ENCODE measurements at places on chromosomes 5 and 9. TPM values are rescaled to one million over a fixed set of nuclear protein-coding genes. Genes with fewer than 3 reads are reported as not detected.

- peaks cover 34% of the 10 kb centered on the region for H3K4me1 ChIP-seq
- no peak overlapping the region for H3K27ac ChIP-seq
- no peak for DNase-seq
- H3K4me3 ChIP-seq = no peak overlapping the region
Observed at GRCh38 chr5:102749416-102750030, 5.6 kb upstream of the PAM start.

DNA sequence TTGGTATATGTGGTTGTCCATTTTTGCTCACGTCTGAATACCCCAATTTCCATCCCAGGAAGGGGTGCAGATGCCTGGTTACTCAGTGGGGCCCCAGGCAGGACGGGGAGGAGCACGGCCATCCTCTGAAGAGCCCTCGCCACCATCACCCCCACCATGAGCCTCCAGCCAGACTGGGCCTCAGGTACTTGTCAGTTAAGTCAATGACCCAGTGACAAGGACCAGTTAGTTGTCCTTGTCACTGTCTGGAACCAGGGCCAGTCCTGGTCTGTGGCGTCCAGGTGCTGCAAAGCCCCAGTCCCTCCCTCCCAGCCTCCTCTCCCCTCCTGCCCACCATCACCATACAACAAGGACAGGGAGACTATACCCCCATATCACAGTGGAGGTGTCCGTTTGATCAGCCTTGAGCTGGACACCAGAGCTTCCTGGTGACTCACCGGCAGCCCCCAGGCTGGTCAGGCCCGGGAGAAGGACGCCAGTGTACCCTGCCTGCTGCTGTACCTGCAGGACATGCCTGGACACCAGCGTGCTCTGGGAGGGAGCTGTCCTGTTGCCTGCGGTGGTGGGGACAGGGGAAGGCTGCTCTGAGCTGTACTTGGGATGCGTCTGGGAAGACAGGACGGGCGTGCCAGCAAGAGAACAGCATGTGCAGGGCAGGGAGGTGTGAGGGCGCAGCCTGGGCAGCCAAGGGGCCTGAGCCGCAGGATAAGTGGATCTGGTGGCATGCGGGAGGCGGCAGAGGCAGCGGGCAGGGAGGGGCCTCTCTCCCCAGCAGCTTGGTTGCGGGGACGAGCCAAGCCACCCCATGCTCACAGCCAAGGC, 32.6 kb upstream of the TTLL11 start:
- peaks cover 71% of the 10 kb centered on the region for H3K27me3 ChIP-seq
- peaks cover 12% of the 10 kb centered on the region for H3K4me1 ChIP-seq
- no peaks in the 10 kb centered on the region for H3K36me3 ChIP-seq
- no peak for DNase-seq
- H3K27ac ChIP-seq = no peak overlapping the region

DNA sequence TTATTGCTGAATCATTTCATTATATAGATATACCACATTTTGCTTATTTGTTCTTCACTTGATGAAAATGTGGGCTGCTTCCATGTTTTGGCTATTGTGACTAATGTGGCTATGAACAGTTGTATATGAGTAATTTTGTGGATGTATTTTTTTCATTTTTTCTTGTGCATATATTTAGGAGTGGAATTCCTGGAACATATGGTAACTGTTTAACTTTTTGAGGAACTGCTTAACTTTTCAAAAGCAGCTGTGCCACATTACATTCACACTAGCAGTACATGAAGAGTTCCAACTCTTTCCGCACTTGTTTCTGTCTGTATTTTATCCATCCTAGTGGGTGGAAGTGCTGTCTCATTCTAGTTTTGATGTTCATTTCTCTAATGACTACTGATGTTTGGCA, 67.8 kb downstream of the JAK2 start:
- no peak for DNase-seq
- H3K4me3 ChIP-seq = no peak overlapping the region
- H3K27me3 ChIP-seq = no peaks in the 10 kb centered on the region
- H3K27ac ChIP-seq = no peak overlapping the region
- H3K4me1 ChIP-seq = no peaks in the 10 kb centered on the region
- no peaks in the 10 kb centered on the region for H3K36me3 ChIP-seq

- no peak overlapping the region for H3K4me3 ChIP-seq
- DNase-seq = no peak
- no peak overlapping the region for H3K27ac ChIP-seq
- H3K27me3 ChIP-seq = no peaks in the 10 kb centered on the region
- no peaks in the 10 kb centered on the region for H3K36me3 ChIP-seq
- H3K4me1 ChIP-seq = peaks cover 6% of the 10 kb centered on the region
Observed at GRCh38 chr9:30579810-30580209, 1804.6 kb upstream of the ACO1 start.

- peaks cover 42% of the 10 kb centered on the region for H3K4me1 ChIP-seq
- no peaks in the 10 kb centered on the region for H3K36me3 ChIP-seq
- peak overlapping the region; percentile 79 for H3K4me3 ChIP-seq
Observed at GRCh38 chr9:32877103-32877502, 93.8 kb downstream of the TMEM215 start.

- H3K27me3 ChIP-seq = peaks cover 4% of the 10 kb centered on the region
- no peak overlapping the region for H3K4me3 ChIP-seq
- no peaks in the 10 kb centered on the region for H3K4me1 ChIP-seq
- no peaks in the 10 kb centered on the region for H3K36me3 ChIP-seq
- peak overlapping the region; percentile 14 for H3K27ac ChIP-seq
- no peak for DNase-seq
Observed at GRCh38 chr9:76297721-76298239, 96.4 kb downstream of the RFK start.

DNA sequence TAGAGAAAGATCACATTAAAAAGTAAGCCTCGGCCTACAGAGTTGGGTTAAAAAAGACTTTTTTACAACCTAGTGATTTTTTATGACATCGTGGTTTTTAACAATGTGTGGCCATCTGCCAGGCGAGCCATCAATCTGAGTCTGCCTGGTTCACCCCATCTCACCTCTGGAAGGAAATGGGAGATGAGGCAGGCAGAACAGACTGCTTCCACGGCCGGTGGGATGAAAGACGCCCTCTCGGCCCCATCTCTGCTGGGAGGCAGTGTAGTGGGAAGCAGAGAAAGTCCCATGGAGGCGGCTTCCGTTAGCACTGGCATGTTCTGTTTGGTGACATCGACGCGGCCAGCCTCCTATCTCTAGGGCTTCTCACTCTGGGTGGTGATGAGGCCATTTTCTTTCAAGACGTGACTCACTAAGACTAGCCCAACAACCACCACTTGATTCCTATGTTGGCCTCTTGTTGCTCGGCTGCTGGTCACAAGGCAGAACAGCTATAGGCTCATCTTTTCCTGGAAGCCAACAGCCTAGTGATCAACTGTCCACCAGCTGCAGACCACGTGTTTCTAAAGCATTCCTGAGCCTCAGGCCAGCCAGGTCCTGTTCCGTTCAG, 132.4 kb upstream of the OTULINL start:
- H3K4me3 ChIP-seq = peak overlapping the region; percentile 6
- DNase-seq = no peak
- H3K27ac ChIP-seq = peak overlapping the region; percentile 81
- peaks cover 12% of the 10 kb centered on the region for H3K36me3 ChIP-seq
- no peaks in the 10 kb centered on the region for H3K27me3 ChIP-seq
- peaks cover 77% of the 10 kb centered on the region for H3K4me1 ChIP-seq

- no peak overlapping the region for H3K4me3 ChIP-seq
- no peak for DNase-seq
- H3K27ac ChIP-seq = no peak overlapping the region
- H3K27me3 ChIP-seq = no peaks in the 10 kb centered on the region
- no peaks in the 10 kb centered on the region for H3K4me1 ChIP-seq
- no peaks in the 10 kb centered on the region for H3K36me3 ChIP-seq
Observed at GRCh38 chr9:19512103-19512832, 103.5 kb downstream of the ACER2 start.

- DNase-seq = peak; percentile 16
- no peaks in the 10 kb centered on the region for H3K27me3 ChIP-seq
- no peaks in the 10 kb centered on the region for H3K4me1 ChIP-seq
Observed at GRCh38 chr5:151463137-151464029, 16.0 kb downstream of the SLC36A1 start.

DNA sequence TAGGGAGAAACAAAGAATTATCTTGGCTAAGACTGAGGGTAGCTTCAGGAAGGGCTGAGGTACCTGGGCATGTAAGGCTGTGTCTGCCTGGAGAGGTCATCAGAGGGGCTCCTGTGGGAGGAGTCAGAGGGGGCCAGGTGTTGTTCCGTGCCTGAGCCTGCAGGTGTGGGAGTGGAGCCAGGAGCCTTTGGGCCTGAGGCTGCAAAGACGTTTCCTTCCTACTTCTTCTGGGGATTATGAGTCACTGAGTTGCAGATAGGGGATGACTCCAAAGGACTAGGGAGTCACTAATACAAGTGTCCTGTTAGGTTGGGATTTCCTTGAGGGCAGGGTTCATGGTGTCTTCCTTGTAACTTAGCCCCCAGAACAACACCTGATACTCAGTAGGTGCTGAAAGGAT, 391.1 kb downstream of the ARHGEF28 start:
- no peaks in the 10 kb centered on the region for H3K4me1 ChIP-seq
- no peak overlapping the region for H3K27ac ChIP-seq
- peaks cover 5% of the 10 kb centered on the region for H3K27me3 ChIP-seq
- no peaks in the 10 kb centered on the region for H3K36me3 ChIP-seq

The PLAC8L1 gene
- total RNA-seq = 1.8 TPM

The CDH6 gene
- total RNA-seq = 233 TPM

The SPINK6 gene
- total RNA-seq = not detected

The PTCH1 gene
- total RNA-seq = 70.8 TPM

The HTR4 gene
- total RNA-seq = not detected

All from neural crest cell (in vitro differentiated cells).